ENCODE measurements at places on chromosomes 5 and 9.

- no peak for DNase-seq
These were observed 1.7 kb upstream of the CMYA5 start for GRCh38 chr5:79687889-79688288.

GRCh38 chr5:133627180-133627579 is 14.8 kb upstream of the FSTL4 start:
- DNase-seq = no peak

- no peak for DNase-seq
These were observed 1185.1 kb upstream of the C9orf72 start for GRCh38 chr9:28758341-28758740.

GRCh38 chr5:79236970-79237739 is 1.2 kb downstream of the JMY start:
- peak; percentile 7 for DNase-seq

GRCh38 chr5:37554938-37555337 is 175.8 kb downstream of the WDR70 start:
- no peak for DNase-seq

GRCh38 chr5:154039458-154039829 is 677 bp downstream of the MFAP3 start:
- no peak for DNase-seq

DNA sequence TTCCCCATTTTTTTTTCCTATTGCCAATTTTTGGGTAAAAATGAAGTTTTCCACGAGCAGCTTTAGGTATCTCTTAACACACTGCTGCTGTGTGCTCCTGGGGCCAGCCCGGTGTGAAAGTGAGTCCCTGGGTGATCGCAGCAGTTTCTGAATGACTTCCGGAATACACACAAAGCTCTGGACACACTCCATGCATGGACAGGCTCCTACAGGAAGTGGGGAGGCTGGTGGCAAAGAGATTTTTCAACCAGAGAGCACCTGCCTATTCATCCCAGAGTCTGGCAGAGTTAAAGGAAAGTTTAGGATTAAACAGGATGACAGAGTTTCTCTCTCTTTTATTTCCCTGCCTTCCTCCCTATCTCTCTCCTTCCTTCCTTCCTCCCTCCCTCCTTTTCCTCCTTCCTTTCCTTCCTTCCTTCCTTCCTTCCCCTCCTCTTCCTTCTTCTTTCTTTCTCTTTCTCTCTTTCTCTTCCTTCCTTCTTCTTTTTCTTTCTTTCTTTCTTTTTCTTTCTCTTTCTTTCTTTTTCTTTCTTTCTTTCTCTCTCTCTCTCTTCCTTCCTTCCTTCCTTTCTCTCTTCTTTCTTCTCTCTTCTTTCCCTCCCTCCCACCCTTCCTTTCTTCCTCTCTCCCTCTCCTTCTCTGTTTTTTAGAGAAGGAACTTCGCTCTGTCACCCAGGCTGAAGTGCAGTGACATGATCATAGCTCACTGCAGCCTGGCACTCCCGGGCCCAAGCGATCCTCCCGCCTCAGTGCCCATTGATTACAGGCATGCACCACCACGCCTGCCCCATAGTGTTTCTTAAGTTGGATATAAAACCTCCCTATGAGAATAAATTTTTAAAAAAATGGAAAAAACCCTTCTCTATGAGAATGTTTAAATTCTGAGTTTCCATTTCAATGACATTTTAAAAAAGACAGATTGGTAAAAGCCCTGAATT is 38.7 kb upstream of the UBTD2 start:
- no peak for DNase-seq

DNA sequence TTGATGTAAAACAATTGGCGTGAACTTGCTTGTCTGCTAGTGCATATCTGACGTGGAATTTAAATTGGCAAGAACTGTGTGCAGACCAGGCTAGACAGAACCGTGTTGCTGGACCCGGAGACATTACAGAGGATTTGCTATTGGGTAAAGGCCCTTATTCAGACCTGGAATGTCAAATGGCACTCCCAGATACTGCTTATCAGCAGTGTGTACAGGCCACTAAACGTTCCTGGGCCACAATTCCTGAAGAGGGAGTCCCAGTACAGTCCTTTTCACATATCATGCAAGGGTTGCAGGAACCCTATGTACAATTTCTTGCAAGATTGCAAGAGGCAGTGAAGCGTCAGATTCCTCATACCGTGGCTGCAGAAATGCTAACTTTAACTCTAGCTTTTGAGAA is 13.5 kb upstream of the MCCC2 start:
- DNase-seq = no peak

All from NCI-H1417 treated with DMSO at 0.1 percent for 48 hours (cell line).